ENCODE measurements at places on chromosomes 16 and 17.

DNA sequence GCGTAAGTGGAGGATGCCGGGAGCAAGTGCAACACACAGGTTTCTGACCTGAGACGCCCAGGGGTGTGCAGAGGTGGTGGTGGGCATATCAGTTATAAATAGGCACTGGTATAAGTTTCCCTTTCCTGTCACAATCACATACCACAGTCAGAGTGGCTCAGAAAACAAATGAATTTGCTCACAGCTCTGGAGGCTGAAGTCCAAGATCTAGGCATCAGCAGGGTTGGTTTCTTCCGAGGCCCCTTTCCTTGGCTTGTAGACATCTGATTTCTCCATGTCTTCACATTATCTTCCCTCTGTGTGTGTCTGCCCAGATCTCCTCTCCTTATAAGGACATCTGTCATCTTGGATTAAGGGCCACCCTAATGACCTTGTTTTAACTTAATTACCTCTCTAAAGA is 250.5 kb upstream of the TNRC6C start:
- no peak for DNase-seq

GRCh38 chr17:76495663-76496400 is 5.4 kb downstream of the RHBDF2 start:
- no peak for DNase-seq

DNA sequence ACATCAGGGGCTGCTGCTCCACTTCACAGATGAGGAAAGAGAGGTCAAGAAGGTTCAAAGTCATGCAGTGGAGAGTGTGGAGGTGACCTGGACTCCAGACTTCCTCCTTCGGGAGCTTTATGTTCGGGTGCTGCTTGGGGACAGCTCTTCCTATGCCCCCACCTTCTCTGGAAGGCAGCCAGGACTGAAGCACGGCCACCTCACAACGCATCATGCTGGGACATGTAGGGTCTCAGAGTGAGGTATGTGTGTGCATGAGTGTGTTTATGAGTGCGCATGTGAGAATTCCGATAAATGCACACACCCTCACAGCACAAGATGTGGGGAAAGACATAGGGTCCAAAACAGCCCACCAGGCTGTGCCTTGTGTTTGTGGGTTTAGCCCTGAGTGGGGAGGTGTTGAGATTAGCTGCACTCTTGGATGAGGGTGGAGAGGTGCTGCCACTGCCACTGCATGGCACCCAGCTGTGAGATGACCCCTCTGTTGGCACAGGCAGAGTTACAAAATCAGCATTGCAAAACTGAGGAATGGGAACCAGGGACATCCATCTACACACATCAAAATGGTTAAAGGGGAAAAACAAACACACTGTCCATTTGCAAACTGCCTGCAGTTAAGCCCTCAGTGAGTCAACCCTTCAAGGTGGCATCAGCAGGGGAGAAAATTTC is 367.4 kb downstream of the SEC14L1 start:
- no peak for DNase-seq

- no peak for DNase-seq
Measured at GRCh38 chr16:29804455-29805231, 1.7 kb upstream of the MAZ start.

DNA sequence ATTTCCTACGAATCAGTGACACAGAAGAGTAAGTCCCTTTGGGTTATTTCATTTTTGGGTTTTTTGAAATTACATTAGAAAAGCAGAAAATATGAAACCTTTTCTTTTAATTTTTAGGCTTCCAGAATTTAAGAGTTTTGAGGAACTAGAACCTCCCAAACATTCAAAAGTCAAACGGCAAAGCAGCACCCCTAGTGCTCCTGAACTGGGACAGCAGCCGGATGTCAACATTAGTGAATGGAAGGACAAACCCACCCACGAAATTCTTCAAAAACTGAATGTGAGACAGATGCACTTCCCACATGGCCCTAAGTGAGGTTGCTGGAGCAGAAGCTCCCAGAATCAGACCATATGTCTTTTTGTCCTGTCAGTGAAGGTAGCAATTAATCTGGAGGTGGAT is 199.4 kb downstream of the PHKB start:
- no peak for DNase-seq

- no peak for DNase-seq
Measured at GRCh38 chr17:63504261-63504660, 18.9 kb upstream of the KCNH6 start.

- DNase-seq: peak; percentile 12
Measured at GRCh38 chr17:29918922-29919856, 10.8 kb downstream of the SSH2 start.

GRCh38 chr16:53925526-53925925 is 221.6 kb downstream of the FTO start:
- no peak for DNase-seq

GRCh38 chr17:15341385-15341849 is at the start of gene TEKT3:
Gene TEKT3, minus strand, starts transcription at chr17:15341597. Its CDS starts 10,012 bp downstream, at chr17:15331585.
- peak; percentile 72 for DNase-seq

DNA sequence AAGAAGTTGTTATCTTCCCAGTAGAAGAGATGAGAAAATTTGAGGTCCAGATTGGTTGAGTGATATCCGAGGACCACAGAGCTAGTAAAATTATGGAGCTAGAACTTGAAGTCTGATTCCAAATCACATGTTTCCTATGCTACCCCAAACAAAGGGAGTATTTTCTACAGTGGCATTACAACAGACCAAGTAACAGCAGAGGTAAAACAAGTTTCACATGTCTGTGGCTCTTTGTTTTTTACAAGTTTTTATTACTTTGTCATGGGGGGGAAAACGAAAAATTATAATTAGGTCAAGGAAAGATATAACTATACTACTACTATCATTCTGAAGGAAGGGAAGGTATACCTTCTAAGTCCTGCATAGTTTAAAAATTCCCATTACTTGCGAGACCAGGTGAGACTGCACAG is 49.4 kb downstream of the KANSL1 start:
- DNase-seq: no peak

- no peak for DNase-seq
Measured at GRCh38 chr16:48003206-48003907, 152.4 kb downstream of the ABCC12 start.

- DNase-seq: no peak
Measured at GRCh38 chr17:62816282-62816839, 8.2 kb upstream of the MARCHF10 start.

DNA sequence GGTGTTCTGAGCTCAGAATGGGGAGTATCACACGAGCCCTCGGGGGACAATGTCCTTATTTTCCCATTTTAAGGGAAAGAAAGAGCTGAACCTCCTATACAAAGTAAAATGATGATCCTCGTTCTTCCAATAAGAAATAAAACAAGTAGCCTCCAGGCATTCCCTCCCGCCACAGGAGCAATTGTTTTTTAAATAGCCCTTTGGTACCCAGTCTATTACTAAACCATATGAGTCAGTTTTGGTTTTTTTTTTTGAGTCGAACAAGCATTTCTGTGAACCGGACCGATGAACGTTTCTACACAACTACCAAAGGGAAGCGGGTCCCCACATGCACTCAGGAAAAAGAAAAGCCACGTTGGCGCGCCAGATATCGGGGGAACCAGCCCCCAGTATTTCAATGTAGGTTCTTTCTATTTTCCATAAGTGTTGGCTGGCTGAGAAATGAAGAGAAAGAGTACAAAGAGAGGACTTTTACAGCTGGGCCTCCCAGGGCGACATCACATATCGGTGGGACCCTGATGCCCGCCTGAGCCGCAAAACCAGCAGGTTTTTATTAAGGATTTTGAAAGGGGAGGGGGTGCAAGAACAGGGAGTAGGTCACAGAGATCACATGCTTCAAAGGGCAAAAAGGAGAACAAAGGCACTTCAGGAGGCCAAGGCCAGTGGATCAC is 3.8 kb upstream of the DCXR start:
- DNase-seq: no peak

DNA sequence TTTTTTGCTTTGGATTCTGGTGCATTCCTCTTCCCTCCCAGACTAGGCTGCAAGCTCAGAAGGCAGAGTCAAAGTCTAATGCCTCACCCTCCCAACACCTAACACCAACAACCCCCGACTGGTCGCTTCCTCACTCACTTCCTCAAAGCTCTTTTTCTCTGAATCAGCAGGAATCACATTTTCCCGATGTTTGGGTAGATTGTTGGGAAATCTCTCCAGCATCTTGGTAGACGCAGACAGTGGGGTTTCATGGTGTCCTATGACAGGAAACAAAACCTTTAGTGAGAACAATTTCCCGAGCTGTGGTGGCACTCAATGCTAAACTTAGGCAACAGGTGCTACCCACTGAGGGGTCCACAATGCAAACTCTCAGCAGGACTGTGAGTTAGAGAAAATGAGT is 39.9 kb upstream of the ICAM2 start:
- no peak for DNase-seq

DNA sequence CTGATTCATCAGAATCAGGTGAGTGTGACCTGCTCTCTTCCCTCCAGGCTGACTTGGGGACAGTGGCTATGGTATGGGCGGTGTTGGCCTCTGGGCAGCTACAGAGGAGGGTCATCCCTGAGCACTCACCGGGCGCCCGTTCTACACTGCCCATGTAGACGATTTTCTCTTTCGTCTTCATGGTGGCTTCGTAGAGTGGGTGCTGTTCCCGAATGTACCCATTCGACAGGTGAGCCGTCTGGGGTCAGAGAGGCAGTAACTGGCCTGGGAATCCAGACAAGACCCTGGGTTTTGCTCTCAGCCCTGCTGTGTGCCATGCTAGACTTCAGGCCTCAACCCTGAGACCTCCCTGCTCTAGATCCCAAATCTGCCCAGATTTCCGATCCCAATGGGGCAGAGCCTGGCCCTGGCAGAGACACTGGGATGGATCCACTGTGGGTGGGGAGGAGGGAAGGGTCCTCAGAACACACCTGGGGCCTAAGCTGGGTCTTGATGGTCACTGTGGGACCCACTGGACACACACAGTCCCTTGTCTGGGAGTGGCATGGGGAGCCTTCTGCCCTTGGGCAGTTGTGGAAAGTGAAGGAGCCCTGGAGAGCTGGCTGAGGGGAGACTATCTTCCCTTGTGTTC is 13.2 kb downstream of the USP6 start:
- no peak for DNase-seq

GRCh38 chr16:88678224-88678979 is 7.9 kb downstream of the SNAI3 start:
- no peak for DNase-seq

DNA sequence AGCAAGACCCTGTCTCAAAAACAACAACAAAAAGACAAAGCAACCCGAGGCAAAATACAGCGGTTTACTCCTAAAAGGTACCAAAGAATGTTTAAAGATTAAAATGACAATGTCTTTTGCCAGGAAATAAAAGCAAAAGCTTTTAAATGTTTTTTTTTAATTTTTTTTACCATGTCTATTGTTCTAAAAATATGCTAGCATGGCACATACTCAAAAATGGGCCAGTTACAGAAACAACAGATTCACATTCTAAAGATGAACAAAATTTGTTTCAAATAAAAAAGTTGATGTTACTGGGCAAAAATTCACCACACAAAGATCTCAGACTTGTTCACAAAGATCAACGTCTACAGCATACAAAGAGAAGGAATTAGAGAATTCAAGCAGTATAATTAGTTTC is 41.1 kb downstream of the CACNG1 start:
- no peak for DNase-seq

GRCh38 chr16:20289571-20289970 is 37.7 kb downstream of the GP2 start:
- no peak for DNase-seq

- no peak for DNase-seq
Measured at GRCh38 chr17:81193470-81194224, 27.6 kb upstream of the AATK start.

DNA sequence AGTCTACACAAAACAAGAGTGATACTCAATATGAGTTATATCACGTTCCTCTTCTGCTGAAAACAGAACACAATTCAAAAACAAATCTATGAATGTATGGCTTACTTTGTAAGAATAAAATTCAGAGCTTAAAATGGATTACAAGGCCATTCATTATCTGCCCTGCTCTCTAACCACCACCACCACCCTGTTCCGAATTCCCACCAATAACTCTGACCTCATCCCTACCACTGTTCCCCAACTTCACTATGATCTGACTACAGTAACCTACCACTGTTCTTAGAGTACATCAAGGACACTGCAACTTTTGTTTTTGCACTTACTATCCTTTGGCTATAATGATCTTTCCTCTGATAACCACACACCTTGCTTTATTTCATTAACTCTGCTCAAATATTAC is 21.3 kb downstream of the FBXL20 start:
- no peak for DNase-seq

GRCh38 chr16:80655751-80656150 is 115.0 kb downstream of the DYNLRB2 start:
- no peak for DNase-seq

GRCh38 chr17:57817299-57817698 is 32.5 kb downstream of the MRPS23 start:
- DNase-seq: no peak

DNA sequence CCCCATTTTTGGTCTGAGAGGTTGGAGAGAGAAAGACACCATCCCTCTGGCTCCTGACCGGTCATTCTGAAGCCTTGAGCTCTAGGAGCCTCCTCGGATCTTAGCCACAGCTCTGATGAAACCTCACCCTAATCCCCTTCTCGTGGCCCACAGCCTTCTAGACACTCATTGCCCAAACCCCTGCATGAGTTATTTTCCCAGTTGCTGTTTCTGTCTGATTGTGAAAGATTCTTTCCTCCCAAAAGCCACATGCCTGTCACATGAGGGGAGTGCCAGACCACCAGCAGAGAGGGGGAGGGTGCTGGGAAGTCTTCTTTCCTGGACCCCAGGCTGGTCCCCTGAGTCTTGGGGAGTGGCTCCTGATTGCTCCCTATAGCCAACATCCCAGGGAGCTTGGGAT is 17.6 kb upstream of the ABR start:
- DNase-seq: no peak

GRCh38 chr17:15648386-15648785 is 28.9 kb upstream of the FBXW10B start:
- DNase-seq: no peak

DNA sequence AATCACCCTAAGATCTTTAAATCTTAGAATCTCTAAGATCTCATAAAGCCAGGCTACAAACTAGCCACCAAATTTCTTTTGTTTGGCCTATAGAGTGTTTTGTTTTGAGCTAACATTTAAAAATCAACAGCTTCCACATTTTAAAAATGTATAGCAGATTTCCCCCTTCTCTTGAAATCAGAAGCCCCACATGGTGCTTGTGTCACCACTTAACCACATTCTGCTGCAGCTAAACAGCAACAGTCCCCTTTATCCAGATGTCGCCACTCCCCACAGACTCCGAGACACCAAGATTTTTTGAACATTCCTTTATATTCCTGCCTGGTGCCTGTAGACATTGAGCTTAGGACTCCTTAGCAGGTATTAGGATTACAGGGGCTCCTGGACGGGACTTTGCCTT is 16.0 kb downstream of the GUCY2D start:
- DNase-seq: no peak

GRCh38 chr17:74342224-74342623 is 16.2 kb downstream of the KIF19 start:
- no peak for DNase-seq

DNA sequence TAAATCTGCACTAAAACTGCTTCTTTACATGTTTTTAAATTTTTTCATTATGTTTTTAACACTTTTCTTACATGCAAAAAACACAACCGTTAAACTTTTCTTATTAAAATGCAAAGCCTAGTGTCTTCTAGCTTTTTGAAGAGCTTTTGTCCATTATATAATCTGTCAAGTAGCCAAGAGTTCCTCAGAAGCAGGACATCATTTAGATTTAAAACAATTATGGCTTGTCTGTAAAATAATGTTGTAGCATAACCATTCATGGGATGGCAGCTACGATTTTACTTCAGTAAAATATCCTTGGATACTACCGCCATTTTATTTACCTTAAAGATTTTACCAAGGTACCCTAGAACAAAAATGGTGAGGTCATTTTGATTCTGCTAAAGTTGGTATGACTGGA is 2.8 kb downstream of the OMG start:
- DNase-seq: no peak

- DNase-seq: no peak
Measured at GRCh38 chr16:57823836-57824235, 21.5 kb upstream of the KIFC3 start.

All from brain microvascular endothelial cell (primary cell).